ENCODE measurements at places on chromosomes 1 and 21. TPM values are rescaled to one million over a fixed set of nuclear protein-coding genes. Genes with fewer than 3 reads are reported as not detected.

DNA sequence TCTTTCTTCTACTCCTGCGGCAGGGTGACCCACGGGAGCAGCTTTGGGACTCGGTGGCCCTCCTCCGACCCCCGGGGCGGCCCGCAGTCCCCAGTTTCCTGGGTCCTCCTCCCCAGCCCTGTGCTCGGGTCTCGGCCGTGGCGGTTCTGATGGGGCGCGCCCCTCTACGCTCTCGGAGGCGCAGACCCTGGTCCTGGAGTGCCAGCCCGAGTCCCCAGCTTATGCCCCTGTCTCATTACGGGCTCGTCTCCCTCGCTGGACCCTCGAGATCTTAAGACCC, 430 bp downstream of the BTG2 start:
- no peaks in the 10 kb centered on the region for H3K36me3 ChIP-seq
- no peak overlapping the region for H3K27ac ChIP-seq
- DNase-seq, result peak; percentile 45
- no peaks in the 10 kb centered on the region for H3K27me3 ChIP-seq
- peak overlapping the region; percentile 84 for H3K4me3 ChIP-seq
- H3K4me1 ChIP-seq, result 0 out of 2 replicates have a peak, but pooled peaks cover 3% of the 10 kb centered on the region

DNA sequence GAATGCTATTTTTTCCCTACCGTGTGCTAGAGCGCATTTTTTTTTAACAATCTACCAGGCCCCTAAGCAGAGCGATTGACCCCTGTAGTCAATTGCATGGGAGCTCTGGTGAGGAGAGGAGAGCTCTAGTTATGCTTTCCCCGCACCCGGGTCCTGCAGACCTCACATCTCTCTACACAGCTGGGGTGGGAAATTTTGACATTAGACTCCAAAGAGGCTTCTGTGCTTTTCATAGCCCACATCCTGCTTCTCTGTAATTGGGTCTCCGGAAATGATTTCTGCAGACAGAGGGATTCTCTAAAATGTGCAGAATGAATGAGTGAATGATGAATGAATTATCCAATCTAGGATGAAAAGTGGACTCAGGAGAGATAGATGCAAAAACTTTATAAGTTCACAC, 41.5 kb upstream of the DUSP10 start:
- no peaks in the 10 kb centered on the region for H3K27me3 ChIP-seq
- no peak for DNase-seq
- H3K4me3 ChIP-seq, result no peak overlapping the region

Gene PRMT2
- total RNA-seq, result 130 TPM

Gene OR2T35
- not detected for total RNA-seq

Gene CACHD1
- total RNA-seq, result 5.6 TPM

Gene S1PR1
- 44.3 TPM for total RNA-seq

- H3K27ac ChIP-seq, result peak overlapping the region; percentile 95
- H3K4me1 ChIP-seq, result peaks cover 28% of the 10 kb centered on the region
- H3K36me3 ChIP-seq, result no peaks in the 10 kb centered on the region
Measured at GRCh38 chr1:181079382-181079781, 9.1 kb upstream of the IER5 start.

GRCh38 chr1:12215118-12215961, 14.5 kb upstream of the VPS13D start:
- H3K27ac ChIP-seq, result no peak overlapping the region
- H3K36me3 ChIP-seq, result no peaks in the 10 kb centered on the region
- no peak overlapping the region for H3K4me3 ChIP-seq
- DNase-seq, result no peak
- no peaks in the 10 kb centered on the region for H3K4me1 ChIP-seq
